ENCODE measurements at places on chromosomes 3 and 15.

- DNase-seq, result no peak
Measured at GRCh38 chr3:193870376-193871219, 265.4 kb upstream of the HES1 start.

DNA sequence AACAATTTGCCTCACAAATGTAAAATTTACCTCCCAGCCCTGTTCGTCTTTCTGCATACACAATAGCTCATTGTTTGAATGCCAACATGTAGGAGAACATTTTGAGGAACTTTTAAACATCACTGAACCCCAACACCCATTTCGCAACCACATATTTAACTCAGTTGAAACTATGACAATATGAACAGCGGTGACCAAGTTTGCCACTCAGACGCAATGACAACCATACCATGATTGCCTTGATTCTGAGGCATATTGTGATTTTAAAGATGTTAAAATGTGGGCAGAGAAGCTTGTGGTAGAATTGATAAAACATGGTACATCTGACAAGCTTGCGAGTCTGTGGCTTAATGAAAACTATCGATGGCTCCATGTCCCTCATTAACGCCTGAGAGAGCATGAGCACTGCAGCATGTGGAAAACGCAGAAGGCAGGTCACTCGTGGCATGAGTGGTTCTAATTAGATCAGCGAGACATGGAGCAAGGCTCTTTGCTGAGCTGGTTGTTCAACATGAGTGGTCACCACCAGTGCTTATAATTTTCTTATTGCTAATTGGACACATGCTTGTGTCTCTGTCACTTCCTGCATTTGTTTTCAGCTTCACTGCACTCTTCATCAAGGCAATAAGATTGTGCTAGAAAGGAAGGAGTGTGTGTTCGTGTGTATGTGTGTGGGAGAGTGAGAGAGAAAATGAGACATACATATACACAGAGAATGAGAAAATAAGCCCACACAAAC lies 116.8 kb downstream of the CHST2 start:
- DNase-seq, result no peak

- no peak for DNase-seq
Measured at GRCh38 chr3:196063456-196063855, 18.4 kb downstream of the TFRC start.

GRCh38 chr15:83446904-83447709 lies at the start of gene SH3GL3:
Gene SH3GL3, plus strand, starts transcription at chr15:83447341. Its CDS starts 193 bp downstream, at chr15:83447534.
- DNase-seq, result peak; percentile 37

DNA sequence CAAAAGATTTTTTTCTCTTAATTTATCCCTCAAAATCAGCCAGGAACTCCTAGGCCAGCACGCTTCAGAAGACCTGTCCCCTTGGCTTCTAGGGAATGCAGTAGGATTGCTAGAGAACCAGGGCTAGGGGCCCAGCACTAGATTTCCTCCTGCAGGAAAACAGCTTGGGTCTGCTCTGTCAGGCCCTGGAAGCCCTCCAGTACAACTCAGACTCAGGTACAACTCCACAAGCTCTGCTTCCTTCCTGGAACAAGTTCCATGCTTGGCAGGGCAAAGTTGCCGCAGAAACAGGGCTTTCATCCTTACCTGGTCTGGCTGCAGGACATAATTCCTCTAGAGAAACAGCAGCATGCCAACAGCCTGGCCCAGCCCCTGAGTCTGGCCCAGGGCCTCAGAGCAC lies 96.1 kb upstream of the CTNNB1 start:
- DNase-seq, result no peak

- DNase-seq, result no peak
Measured at GRCh38 chr3:96101006-96101560, 713.3 kb upstream of the EPHA6 start.

DNA sequence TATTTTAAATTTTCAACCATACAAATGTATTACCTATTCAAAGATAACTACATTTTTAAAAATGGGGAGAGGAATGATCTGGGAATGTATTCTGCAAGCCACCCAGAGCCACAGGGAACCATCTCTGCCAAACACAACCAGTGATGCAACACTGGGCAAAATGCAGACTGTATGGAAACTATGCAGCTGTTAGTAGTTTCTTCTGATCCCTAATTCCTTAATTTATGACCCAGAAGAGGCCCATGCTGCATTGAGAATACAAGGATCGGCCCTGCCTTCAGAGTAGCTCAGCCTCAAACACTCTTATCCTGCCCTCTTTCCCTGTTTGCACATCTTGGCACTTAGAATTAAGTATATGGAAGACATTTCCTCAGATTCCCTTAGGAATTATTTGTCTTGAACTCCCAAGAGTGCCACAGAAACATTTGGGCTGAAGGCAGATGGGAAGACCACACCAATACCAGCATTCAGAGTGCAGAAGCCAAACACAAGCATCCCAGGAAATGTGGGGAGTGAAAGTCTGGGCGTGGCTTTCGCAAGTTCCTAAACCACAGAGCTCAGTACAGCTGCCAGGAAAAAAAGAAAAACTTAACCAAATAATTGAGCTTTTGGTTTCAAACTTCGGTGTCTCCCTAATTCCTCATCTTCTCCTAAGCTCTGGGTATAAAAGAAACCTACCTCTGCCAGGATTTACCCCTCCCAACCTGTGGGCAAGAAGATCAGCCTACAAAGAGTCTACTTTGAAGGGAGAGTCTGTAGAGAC lies 5.3 kb downstream of the SNUPN start:
- DNase-seq, result no peak

GRCh38 chr15:70825841-70826240 lies 28.1 kb downstream of the LARP6 start:
- DNase-seq, result no peak

DNA sequence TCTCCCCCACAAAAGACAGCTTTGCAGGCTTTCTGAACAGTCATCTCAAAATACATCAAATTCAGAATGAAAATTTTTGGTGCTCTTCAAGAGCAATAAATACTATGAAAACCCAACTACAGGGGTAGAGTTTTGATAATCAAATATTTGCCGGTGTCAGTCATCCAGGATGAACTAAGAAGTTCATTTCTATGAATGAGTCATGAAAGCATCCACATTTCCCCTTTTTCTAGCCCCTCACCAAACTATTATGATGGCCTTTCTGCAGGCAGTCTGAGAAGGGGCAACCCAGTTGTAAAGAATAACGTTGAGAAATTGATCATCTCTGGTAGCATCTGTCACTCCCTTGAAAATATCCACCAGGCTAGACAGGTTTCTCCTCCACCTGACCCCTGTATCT lies 3.1 kb upstream of the LPCAT4 start:
- no peak for DNase-seq

- DNase-seq, result no peak
Measured at GRCh38 chr3:36709826-36710365, 54.5 kb downstream of the DCLK3 start.

DNA sequence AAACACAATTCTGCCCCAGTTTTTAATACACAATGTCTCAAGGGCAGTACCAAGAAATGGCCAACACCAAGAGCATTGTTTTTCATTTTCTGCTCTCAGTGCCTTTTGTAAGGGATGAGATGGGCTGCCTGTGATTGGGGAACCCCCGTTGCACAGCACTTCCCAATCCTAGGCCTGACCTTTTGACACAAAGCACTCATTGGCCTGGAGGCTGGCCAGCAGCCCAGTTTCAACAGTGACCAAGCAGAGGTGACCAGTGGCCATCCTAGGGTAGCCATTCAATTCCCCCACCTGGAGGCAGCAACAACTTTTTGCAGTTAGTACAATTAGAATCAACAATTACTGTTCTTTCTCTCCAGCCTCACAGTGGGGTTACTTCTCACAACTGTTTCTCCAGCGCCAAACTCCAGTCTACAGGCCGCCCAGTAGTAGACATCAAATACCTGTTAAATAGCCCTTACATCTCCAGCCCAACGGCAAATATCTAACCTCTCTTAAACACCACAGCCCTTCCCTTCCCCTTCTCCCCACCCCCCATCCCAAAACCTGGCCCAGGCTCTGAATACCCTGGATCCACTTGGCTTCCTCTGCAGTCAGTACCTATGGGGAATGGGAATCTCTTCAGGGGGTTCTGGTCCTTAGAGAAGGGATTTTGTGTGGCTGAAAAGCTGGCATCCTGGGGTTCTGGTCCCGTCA lies 8.9 kb upstream of the LRRC2 start:
- no peak for DNase-seq

- DNase-seq, result no peak
Measured at GRCh38 chr15:87528873-87529272, 727.7 kb downstream of the NTRK3 start.

DNA sequence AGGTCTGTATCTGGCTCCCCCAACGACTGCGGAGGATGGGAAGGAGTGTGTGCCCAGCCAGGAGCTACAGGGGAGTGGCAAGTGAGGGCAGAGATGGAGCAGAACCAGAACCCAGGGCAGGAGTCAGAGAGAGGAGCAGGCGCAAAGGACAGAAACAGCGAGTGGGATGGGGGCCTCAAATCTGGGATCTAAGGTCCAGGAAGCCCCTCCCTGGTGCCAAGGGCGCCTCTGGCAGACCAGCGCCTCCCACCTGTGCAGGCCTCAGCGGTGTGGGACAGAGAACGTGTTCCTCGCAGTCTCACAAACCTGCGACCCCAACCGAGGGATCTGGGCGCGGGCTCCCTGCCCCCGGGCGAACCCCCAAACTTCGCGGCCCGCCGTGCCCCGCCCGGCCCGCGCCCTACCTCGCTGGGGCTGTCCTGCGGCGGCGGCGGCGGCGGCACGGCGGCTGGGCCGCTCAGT lies 301 bp downstream of the PCBP4 start:
- no peak for DNase-seq

GRCh38 chr3:54033761-54034160 lies 88.6 kb upstream of the CACNA2D3 start:
- no peak for DNase-seq

DNA sequence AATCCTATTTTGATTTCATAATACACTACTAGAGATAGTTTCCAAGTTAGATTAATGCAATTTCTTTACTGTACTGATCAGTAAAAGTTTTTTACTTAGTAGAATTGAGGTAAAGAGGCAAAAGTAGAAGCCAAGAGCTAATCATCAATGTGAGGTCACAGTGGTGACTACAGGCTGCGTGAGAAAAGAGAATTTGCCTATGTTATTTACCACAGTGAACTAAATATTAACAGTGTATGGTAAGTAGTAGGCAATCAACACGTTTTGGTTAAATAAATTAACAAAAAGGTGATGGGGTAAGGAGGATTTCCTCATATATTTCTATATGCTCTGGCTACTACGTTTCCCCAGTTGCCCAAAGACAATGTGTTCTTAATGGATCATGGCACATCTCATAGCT lies 202.2 kb upstream of the CMC1 start:
- DNase-seq, result no peak

DNA sequence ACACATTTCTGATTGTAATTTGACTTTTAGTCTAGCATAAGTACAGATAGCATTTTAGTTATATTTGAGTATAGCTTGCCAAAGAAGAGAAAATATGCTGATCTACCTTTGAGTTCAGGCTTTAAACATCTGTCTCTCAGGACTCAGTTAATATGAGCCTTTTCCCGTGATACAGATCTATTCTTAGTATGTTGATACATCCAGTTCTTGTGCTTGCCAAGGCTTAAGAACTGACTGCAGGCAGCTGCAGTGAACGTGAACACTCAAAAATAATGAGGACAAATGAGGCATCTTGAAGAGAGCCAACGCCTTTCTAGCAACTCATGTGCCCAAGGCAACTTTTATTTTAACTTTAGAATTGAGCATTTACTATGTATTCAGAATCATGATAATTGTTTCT lies 325.5 kb downstream of the SI start:
- DNase-seq, result peak; percentile 3

DNA sequence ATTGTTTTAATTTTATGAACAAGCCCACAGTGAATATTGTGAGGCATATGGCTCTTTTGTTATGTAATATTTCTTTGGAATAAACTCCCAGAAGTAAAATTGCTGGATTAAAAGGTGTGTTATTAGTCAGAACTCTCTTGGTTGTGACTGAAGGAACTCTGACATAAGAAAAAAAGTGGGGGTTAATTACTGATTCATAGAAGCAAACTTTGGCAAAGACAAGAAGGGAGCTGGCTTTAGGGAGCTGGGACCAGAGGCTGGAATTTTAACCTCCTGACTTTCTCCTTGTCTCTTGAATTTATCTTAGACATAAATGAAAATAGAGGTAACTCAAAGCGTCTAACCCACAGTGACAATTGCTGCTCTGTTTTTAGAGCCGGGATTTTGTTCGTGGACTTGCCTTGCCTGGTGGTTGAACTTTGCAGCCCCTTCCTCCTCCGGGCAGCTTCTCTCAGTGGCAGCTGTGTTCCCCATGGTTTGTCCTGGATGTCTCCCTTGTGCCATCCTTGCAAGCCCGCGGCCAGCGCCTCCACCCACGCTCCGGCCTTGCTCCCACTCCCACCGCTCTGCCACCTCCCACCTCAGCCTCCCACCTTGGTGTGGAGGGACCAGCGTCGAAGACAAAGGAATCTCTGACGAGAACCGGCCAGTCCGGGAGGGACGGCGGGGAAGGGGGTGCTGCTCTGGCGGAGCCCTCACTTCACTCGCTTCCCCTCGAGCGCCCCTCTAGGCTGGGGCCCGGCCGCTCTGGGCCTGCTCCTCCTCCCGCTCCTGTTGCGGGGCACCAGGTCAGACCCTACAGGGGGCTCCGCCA lies 28.0 kb downstream of the ARHGAP31 start:
- no peak for DNase-seq

DNA sequence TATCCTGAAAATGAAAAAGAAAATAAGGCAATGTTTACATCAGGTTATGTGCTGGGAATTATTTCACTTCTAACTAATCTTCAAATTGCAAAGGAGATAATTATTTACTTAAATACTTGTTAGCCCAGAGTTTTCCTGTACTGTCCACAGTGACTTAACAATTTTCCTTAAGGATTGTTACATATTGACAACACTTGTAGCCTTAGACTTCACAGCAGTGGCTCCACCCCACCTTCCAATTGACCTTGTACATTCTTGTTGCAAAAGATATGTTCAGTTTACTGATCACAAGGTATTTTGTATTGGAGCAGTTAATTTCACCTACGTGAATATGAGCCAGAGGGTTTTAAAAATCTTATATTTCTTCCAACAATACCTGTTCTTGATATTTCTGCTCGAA lies 376.9 kb downstream of the CNTN6 start:
- DNase-seq, result no peak

DNA sequence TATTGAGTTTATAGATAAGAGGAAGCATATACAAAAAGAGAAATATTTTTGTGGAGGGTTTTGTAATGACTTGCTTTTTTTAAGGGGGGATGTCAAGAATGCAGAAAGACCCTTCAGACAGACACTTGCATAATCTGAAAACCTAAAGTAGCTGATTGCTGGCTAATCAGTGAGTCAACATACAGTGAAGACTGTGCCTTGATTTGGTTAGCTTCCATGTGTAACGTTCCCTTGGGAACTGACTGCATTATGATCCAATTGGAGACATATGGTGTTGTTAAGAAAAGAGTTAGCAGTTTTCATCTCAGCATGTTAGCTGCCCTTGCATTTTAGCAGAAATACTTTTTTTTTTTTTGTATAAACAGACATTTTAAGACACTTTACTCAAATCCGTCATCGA lies 483.2 kb downstream of the RBMS3 start:
- no peak for DNase-seq

DNA sequence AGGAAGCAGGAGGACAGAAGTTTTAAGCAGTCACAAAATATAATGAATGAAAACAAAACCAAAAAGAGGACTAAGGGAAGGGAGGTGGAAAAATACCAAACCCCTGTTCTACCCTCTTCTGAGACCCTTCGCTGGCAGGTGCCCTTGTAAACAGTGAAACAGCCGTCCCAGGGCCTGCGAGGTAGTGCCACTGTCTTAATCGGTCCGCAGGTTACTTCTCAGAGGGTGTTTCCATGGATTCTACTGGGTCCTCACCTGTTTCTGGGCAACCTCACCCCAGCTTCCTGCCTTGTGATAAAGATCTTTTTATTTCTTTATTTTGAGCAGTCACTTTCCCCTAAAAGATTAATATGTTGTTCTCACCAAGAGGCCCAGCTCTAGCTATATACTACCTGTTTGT lies 65.3 kb downstream of the SLC30A4 start:
- no peak for DNase-seq
